ENCODE measurements at places on chromosomes 3 and 15.

DNA sequence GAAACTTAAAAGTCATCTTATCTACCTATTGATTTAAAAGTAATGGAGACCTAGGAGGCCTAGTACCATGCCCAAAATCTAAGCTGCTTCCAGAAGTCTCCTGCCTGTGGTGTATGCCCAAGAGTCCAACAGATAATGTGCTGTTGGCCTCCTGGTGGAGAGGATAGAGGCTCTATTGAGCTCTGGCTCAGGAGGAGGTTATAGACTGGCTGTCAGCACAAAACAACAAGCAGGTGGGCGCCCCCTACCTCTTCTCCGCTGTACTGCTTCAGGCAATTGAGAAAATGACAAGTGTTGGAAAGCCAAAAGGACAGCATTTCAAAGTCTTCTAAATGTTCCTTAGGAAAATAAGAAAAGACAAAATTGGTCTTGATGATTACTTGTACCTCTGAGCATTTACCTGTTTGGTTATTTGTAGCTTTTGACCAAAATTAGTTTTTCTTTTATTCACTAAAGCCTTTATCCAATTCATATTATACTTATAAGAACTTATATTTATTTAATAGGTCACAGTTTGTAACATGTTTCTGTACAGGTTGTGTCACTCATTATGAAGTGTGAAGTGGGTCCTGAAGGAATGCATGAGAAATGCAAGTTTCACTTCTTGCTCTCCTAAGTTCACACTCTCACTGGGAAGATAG, 17.2 kb upstream of the GNB5 start:
- no peaks in the 10 kb centered on the region for H3K36me3 ChIP-seq
- H3K27me3 ChIP-seq: no peaks in the 10 kb centered on the region
- peak; percentile 86 for DNase-seq

- no peaks in the 10 kb centered on the region for H3K27me3 ChIP-seq
- H3K4me3 ChIP-seq: no peak overlapping the region
- H3K36me3 ChIP-seq: no peaks in the 10 kb centered on the region
- DNase-seq: no peak
These were observed 24.1 kb downstream of the TRAK1 start for GRCh38 chr3:42115215-42115614.

- no peaks in the 10 kb centered on the region for H3K36me3 ChIP-seq
- no peak overlapping the region for H3K4me3 ChIP-seq
- peaks cover 36% of the 10 kb centered on the region for H3K27me3 ChIP-seq
- peaks cover 5% of the 10 kb centered on the region for H3K4me1 ChIP-seq
- DNase-seq: no peak
These were observed 3.1 kb downstream of the COL7A1 start for GRCh38 chr3:48591886-48592518.

- H3K27me3 ChIP-seq: no peaks in the 10 kb centered on the region
- H3K27ac ChIP-seq: no peak overlapping the region
- H3K4me1 ChIP-seq: peaks cover 8% of the 10 kb centered on the region
These were observed 4.4 kb upstream of the ELP6 start for GRCh38 chr3:47517937-47518336.
